GM23338 (cell line): ENCODE measurements at places on chromosomes 13 and 19. TPM values are rescaled to one million over a fixed set of nuclear protein-coding genes. Genes with fewer than 3 reads are reported as not detected.
A peak's percentile ranks its signal among the peaks of the same experiment; 100 is the strongest.

DNA sequence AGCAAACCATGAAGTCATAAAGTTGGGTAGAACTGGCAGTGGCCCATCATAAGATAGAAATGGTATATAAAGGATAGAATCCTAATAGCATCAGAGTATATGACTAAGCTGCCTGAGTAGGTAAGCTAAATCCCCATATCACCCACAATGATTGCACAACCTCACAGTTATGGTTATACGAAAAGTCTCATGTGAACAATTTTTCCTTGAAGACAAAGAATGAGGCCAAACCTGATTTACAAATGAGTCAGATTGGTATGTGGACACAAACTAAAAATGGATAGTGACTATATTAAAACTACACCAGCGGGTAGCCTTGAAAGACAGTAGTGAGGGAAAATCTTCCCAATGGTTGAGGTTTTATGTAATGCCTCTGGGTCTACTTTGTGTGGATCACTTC, 40.9 kb upstream of the UFM1 start:
- no peak for DNase-seq

GRCh38 chr13:95033890-95034289, 267.4 kb downstream of the ABCC4 start:
- no peak for DNase-seq

DNA sequence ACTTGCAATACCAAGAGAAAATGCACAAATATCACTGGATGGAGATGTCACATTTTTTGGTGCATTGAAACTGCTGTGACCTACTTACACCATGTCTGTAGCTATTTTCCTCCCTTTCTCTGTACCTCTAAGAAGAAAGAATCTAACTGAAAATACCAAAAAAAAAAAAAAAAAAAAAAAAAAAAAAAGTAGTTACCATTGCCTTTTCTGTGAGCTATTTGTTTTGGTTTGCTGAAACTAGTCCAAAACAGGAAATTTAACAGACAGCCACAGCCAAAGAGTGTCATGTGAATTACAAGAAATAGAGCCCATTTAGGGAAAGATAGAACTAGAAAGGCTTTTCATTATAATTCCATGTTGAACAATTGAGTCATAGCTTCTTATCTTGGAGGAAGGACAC, 37.3 kb downstream of the TNFSF13B start:
- no peak for DNase-seq

DNA sequence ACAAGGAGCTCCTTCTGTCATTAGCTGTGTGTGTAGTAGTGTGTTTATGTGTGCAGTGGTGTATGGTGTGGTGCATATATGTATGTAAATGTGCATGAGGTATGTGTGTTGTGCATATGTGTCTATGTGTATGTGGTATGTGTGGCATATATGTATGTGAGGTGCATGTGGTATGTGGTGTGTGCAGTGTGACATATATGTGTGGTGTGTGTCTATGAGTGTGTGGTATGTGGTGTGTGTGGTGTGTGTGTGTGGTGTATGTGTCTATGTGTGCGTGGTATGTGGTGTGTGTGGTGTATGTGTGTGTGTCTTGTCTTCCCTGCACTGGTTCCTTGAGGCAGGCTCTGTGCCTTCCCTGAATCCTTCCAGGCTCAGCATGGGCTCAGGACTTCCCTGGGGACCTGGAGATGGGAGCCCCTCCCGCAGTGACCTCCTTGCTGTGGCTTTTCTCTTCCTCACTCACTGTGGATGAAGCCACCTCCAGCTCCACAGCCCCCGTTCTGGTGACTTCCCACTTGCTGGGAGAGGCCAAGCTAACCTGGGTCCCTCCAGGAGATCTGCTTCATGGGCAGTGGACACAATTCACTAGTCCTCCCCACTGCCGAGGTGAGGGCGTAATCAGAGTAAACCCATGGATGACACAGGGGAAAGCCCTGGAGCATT, 64.2 kb downstream of the CCDC70 start:
- no peak for DNase-seq

GRCh38 chr13:87821512-87821911, 150.3 kb downstream of the SLITRK5 start:
- no peak for DNase-seq

GRCh38 chr19:3720349-3720917, 12.2 kb downstream of the TJP3 start:
- peak; percentile 41 for DNase-seq

The ZC3H4 gene
- total RNA-seq = 33.8 and 36.9 TPM in 2 replicates

The PRRG2 gene
- 3.8 and 10.5 TPM in 2 replicates for total RNA-seq

The CYP4F8 gene
- total RNA-seq = not detected in 2 replicates
